ENCODE measurements at places on chromosomes 3 and 15.

- no peak for DNase-seq
Observed at GRCh38 chr15:85984241-85984640, 95.4 kb upstream of the AGBL1 start.

- no peak for DNase-seq
Observed at GRCh38 chr15:27512281-27513001, 541.5 kb downstream of the GABRG3 start.

DNA sequence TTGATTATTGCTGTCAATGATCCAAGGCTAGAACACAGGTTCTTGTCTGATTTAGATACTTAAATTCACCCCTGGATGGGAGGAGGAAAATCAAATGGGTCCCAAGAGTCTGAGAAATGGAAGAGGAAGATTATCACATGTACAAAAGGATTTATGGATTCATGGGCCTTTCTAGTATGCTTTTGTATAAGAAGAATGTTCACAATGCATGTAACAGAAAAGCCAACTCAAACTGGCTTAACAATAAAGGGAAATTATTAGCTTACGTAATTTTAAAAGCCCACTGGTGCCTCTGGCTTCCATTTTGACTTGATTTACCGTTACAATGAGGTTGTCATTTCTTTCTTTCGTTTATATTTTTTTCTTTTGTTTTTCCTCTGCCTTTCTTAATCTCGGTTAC lies 782.5 kb upstream of the GRM7 start:
- DNase-seq = no peak

DNA sequence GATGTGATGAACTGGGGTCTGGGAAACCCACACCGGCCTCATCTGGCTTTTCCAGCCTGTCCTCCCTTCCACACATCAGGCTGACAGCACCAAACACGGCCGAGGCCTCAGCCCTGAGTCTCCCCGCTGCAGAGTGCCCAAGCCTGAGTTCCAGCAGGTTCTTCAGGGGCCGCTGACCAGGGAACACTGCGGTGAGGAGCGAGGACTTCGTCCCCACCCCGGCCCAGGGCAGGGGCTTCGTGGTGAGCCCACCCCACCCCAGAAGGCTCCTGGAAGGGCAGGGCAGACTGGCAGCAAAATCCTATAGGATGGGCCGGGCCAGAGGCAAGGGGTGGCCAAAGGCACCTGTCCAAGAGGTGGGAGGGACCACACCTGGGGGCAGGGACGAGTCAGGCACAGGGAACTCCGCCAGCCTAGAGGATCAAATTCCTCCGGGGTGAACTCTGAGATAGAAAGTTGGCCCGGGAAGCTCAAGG lies at the start of gene SLC51A:
TSS of gene SLC51A (plus strand) at position 446 of the 476 bp plus-strand sequence. CDS start 179 bp downstream, outside the sequence.
- no peak for DNase-seq

- no peak for DNase-seq
Observed at GRCh38 chr3:73074781-73075180, 13.3 kb downstream of the EBLN2 start.

DNA sequence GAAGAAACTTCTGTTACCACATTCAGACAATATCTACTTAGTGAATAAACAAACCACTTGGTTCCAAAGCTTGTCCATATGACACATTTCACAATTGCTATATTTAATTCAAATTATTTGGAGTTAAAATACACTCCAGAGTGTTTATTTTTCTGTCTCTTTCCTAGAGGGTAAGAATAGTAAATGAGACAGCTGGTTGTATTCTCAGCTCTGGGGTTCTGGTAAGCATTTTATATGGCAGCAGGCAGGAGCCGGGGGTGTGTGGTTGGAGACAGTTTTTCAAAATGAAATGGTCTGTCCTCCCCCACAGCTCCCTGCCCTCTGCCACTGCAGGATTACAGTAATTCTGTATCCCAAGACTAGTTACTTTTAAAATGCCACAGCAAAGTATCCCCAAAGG lies 10.9 kb upstream of the SEC61A1 start:
- DNase-seq = no peak

DNA sequence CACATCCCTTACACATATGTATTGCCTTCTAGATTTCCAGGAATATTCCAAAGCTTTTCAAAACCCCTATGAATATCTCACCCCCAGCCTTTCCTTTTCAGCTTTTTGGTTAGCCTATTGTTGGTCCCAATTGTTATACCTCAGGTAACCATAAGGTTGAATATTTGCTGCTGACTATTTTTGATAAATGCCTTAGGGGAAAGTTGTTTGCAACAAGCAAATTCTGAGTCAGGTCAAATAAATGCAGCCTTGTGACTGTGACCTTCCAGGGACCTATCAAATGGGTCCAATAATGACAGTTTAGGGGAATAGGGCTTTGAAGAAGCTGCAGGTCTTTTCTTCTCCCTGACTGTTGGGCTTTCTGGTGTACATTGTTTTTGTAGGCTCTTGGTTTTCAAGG lies 699.7 kb downstream of the NTRK3 start:
- DNase-seq = no peak
